Globus pallidus (tissue), 1 donor: ENCODE measurements at places on chromosomes 2 and 18.

DNA sequence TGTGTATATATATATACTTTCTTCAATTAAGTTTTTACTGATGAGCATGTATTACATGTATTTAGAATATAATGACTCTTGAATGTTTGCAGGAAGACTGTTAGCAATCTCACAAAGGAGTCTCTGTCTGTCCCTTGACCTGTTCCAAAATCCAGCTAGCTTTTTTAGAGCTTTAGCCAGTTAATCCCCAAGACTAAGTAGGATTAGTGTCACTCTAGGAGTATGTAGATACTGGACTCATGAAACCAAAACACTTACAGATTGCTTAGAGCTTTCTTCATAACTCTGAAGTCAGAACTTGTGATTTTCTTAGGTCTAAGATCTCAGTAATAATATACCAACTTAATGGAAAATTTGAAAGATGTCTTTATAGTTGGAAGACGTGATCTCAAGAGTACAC lies 2.2 kb downstream of the UBXN4 start:
- no peak for DNase-seq

DNA sequence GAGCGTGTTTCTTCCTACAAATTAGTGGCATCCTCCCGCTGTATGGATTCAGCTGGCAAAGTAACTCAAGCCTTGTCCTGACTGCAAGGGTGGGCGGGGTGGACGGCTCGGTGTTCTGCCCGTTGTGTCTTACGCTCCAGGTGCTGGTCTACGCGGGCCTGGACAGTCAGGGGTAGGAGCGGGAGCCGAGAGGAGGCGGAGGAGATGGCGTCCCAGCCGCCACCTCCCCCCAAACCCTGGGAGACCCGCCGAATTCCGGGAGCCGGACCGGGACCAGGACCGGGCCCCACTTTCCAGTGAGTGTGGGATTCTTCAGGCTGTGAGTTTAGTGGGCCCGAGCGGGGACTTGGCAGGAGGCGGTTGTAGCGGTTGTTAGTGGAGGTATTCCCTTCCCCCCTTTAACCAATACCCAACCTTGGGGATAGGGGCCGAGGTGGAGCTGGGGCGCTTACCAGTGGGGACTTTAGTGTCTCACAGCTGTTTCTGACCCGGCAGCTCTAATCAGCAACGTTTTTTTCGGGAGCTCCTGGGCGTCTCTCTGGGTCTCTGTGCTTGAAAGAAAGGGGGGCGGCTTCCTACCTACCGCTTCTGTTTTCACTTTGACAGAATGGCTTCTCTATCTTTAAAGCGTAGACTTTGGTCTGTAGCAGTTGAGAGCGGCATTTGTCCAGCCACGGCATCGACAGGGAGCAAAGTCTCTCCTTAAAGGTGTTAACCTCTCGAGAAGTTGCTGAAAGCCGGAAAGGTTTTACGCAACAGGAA lies at the start of the genes PEX13 and PUS10:
Gene PEX13, plus strand, starts transcription at position 165 of the 762 bp plus-strand sequence. Its CDS starts 40 bp downstream, at position 205.
Gene PUS10, minus strand, starts transcription at position 700 of the 762 bp plus-strand sequence. CDS start 6,365 bp downstream, outside the sequence.
- DNase-seq = peak; percentile 78

GRCh38 chr2:170145191-170145590 lies 32.8 kb upstream of the MYO3B start:
- no peak for DNase-seq

- no peak for DNase-seq
Measured at GRCh38 chr2:237742191-237742590, 56.4 kb upstream of the RBM44 start.

- peak; percentile 13 for DNase-seq
Measured at GRCh38 chr18:74951165-74951760, 257.7 kb downstream of the PTGR3 start.

DNA sequence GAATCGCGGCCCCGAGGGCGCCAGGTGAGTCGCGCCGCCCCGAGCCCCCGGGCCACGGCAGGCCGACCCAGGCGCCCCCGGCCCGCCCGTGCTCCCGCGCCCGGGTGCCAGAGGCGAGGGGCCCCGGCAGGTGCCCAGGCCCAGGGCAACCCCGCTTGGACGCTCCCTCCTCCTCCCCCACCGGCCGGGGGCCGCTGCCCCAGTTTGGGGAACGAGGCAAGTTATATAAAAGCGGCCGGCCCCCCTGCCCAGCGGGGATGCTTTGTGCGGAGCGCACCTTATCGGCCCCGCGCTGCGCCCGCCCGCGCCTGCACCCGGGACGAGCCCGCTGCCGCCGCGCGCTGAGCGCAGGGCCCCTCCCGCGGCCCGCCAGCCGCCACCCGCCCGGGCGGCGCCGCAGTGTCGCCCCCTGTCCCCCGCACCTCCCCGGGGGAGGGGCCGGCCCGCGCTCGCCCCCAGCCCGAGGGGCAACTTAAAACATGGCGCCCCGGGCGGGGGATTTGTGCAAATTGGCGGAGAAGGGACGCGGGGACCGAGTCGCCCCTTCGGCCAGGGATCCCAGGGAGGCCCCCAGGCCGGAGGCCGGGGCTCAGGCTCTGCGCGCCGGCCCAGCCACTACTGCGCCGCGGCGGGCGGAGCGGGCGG lies 639 bp downstream of the EPB41L3 start:
- no peak for DNase-seq

DNA sequence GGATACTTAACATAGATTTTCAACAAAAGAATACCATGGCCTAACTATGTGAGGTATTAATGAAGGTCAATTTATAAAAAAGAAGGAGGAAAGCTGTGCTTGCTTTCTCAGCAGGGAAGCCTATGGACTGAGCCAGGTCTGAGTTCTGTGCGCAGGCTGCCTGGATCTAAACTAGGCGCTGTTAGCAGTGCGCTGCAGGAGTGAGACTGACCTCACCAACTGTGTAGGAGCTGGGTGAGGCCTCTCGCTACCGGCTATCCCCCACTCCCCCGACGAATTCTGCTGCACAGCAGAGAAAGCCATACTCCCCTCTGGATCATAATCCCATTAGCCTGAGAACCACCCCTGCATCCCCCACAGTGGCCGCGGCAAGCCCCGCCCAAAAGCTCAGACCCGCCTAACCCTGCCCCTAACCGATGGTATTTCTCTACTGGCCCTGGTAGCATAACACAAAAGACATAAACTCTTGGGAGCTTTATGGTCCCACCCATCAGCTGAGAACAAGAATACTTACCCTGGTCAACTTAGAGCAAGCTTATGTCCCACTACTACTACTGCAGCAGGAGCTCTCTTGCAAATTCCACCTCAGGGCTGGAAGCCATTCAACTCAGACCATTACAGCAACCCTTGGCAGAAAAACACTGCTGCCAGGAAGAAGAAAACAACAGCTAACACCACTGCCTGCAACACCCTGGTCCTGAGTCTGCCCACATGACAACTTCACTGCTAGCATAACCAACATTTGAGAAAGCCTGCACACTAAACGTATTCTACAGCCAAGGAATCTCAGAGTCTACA lies 28.0 kb downstream of the SULT1C2 start:
- DNase-seq = no peak

GRCh38 chr2:56217106-56217505 lies 33.3 kb downstream of the CCDC85A start:
- DNase-seq = no peak

DNA sequence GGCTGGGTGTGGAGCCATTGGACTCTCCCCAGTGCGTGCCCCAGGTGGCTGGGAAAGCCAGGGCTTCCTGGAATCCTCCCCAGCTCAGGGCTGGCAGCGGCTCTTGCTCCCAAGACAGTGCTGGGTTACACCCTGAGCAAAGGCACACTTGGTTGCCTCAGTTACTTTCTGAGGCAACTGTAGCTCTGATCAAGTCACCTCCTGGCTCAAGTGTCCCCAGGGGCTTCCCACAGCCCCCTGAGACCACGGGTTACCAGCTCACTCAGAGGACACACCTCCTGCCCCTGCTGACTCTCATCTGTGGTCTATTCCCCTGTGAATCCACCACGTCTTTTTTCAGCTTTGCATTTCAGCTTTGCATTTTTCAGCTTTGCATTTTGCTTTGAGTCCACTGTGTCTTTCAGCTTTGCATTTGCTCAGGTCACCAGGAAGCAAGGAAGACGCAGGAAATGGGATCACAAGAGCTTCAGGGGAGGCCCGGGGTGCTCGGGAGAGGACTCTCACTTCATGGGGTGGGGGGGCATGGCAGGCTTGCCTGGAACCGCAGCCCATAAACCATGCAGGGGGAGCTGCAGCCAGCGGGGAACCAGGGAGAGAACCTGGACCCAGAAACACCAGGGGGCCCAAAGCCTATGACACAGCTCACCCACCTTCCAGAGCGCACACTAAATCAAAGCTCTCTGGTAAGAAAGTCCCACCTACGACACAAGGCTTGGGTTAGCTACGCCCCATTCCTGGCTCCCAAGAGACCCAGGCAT lies 138.0 kb upstream of the ASB18 start:
- DNase-seq = no peak

GRCh38 chr2:231611273-231612108 lies 18.8 kb downstream of the TEX44 start:
- DNase-seq = no peak

DNA sequence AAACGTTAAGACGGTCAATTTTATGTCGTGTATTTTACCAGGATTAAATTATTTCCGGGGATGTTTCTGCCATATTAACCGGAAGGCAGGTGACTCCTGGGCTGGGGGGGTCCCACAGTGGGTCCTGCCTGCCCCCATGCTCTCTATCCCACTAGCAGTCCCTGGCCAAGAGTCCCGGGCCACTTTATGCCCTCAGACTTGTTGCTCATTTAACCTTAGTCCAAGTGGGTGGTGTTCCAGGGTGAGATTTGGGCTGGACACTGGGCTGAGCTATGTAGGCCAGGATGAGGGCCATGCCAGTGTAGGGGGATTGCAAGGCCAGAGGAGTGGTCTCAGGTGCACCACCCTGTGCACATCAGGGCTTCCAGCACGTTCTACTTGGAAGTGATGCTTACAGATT lies 24.1 kb downstream of the TWIST2 start:
- no peak for DNase-seq

DNA sequence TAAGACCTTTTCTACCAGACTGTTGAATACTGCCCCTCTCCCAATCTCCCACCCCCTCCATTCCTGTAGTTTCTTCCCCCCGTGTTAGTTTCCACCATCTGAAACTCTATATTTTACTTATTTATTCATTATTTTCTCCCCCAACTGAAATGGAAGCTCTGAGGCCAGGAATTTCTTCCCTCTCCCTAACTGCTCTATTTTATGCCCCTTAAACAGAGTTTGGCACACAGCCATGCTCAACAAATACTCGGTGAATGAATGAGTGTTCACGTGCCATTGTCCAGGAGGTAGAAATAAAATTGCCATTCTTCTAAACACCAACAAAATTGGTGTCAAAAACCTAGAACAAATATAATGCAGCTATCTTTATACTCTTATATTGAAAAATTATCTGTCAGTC lies 5.6 kb downstream of the ITGB1BP1 start:
- no peak for DNase-seq

- no peak for DNase-seq
Measured at GRCh38 chr2:168710754-168711467, 91.5 kb upstream of the NOSTRIN start.

GRCh38 chr2:239625971-239626734 lies 225.3 kb upstream of the HDAC4 start:
- no peak for DNase-seq

DNA sequence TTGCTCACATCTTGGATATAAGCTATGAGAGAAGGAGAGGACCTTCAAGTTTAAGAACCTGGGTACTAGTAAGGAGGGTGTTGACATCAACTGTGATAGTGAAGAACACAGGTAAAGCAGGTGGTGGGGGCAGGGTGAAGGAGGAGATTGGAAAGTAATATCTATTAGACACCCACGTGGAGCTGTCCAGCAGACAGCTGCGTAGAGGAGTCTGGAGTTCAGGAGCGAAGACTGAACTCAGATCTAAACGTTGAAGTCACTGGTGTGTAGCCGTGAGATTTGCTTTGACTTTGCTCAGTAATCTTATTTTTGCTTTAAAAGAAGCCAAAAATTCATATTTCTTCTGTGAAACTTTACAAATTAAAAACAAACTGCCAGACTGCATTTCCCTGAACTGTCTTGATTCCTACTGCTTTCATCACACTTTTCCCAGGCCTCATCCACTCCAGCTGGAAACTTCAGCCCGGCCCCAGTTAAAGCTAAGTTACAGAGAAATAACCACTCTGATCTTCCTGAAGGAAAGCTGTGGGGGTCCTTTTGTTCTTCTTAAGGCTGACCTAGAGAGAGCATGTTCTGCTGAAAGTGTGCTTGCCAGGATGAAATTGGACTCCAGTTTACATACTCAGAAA lies 533.3 kb downstream of the CNTNAP5 start:
- DNase-seq = no peak

- no peak for DNase-seq
Measured at GRCh38 chr2:129821445-129821844, 158.0 kb upstream of the RAB6C start.

DNA sequence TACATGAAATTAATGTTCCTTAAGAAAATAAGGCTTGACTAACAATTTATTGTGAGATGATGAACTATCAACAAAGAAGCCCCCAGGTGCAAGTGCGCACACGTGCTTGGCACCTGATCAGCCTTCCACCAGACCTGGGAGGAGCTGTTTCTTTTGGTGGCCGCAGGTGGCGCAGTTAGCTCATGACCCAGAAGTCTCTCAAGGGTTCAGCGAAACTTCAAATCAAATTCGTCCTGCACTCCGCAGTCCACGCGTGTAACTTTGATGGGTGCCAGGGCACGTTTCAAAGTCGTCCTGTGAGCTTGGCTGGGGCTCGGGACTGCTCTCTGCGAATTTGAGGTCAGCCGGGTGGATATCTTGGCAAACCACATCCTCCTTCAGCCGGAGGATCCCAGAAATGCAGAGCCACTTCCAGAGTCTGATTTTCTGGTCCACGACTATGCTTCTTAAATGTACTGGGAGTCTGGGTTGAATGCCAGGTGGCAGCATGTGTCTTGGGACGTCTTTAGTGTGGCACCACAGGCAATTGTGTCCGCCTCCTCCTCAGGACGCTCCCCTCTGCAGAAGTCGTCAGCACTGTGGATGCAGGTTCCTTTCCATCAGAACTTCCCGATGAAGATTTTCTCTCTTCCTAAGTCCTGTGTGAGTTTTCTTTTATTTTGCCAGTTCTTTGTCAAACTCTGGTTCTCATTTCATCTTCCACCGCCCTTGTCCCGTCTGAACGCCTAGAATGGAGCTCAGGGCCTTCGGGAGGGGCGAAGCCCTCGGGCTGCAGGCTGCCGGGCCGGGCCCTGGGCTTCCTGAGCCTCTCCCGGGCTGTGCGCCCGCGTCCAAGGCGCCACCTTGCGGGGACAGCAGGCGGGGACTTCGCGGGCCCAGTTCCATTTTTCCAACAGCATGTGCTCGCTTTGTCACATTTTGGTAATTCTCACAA lies 61.3 kb upstream of the RAPGEF4 start:
- DNase-seq = peak; percentile 9

GRCh38 chr2:30144260-30144659 lies 2.5 kb upstream of the YPEL5 start:
- no peak for DNase-seq

- no peak for DNase-seq
Measured at GRCh38 chr2:204129591-204130294, 193.2 kb downstream of the ICOS start.
